ENCODE measurements at places on chromosomes 4 and X. TPM values are rescaled to one million over a fixed set of nuclear protein-coding genes. Genes with fewer than 3 reads are reported as not detected.

- H3K36me3 ChIP-seq, result no peaks in the 10 kb centered on the region
- H3K4me3 ChIP-seq, result no peak overlapping the region
- H3K27me3 ChIP-seq, result no peaks in the 10 kb centered on the region
Measured at GRCh38 chr4:188190461-188190860, 51.2 kb downstream of the TRIML1 start.

The OTUD6A gene
- not detected for total RNA-seq

The XAGE1A gene
- total RNA-seq, result not detected

The CSAG3 gene
- not detected for total RNA-seq
